ENCODE measurements at places on chromosomes 11 and 22.
A peak's percentile ranks its signal among the peaks of the same experiment; 100 is the strongest.

DNA sequence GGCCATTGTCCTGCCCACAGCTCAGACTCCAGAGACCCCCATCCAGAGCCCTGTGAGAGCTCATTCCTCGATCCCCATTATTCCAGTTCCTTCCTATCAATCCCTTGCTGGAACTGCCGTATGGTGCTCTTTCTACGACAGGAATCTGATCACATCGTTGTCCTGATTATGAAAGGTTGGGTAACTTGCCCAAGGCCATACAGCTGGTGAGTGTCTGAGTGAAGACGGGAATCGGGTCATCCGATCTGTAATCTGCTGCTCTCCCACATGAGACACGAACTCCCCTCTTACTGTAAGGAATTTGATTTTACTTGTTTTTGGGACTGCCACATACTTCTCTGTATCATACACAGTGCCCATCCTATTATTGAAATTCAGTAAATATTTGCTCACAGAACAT lies 149.1 kb downstream of the OPCML start:
- no peak for DNase-seq

DNA sequence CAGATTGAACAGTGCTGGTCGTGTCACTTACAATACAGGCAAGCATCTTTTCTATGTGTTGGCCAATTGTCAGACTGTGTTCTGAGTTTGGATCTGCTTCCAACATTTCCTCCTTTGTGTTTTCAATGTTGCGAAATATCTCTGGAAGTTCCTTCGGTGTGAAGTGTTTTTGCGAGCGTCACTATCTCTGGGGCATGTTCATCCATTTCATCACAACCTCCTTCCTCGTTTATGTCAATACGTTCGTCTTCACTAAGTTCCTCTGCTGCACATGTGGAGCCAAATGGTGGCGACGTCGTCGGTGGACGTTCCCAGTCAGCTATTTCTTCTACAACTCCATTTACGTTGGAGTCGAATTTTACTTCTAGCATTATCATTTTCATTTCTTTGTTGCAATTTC lies 100.2 kb upstream of the LMO1 start:
- peak; percentile 86 for DNase-seq

GRCh38 chr11:7422544-7423331 lies 62.6 kb upstream of the OLFML1 start:
- no peak for DNase-seq

- no peak for DNase-seq
These were observed 1.1 kb upstream of the KRTAP5-7 start for GRCh38 chr11:71525938-71526495.

GRCh38 chr22:24460418-24461089 lies 33.2 kb downstream of the ADORA2A start:
- DNase-seq: peak; percentile 72

DNA sequence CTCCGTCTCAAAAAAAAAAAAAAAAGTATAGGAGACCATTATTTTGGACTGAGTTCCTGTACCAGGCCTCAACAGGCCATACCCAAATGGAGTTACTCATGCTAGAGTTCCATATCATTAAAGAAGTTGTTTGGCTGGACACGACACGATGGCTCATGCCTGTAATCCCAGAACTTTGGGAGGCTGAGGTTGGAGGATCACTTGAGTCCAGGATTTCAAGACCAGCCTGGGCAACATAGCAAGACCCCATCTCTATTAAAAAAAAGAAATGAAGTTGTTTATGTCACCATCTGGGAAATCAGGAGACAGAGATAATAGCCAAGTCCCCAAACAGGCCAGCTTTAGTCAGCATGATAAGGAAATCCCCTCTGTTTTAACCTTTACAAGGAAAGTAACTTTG lies 6.7 kb upstream of the FNBP4 start:
- DNase-seq: no peak

DNA sequence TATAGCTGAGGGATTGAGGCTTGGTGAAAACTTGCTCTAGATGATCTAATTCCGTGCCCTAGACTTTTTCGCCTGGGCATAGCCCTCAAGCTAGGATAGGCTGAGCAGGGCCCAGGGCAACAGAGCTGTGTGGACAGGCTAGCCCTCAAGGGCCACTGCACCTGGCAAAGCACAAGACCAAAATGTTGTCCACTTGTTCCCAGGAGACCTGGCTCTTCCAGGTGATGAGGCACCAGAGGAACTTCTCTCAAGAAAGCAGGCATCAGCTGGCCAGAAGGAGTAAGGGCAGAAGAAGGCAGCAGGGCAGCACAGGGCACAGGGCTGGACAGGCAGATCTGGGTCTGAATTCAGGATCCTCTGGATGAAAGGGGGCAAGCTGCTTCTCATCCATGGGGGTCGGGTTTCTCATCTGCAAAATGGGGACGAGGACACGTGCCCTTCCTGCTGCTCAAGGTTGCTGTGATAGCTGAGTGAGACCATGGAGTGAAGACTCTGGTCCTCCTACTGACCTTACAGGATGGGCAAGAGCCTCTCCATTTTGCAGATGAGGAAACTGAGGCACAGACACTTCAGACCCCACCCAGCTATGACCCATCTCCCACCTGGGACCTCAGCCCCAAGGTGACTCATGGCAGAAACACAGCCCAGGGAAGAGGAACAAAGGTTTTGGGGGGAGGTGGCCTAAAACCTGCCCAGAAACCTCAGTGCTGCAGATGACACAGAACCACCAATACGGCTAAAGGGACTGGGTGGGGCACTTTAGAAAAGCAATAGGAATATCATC lies 42.2 kb upstream of the PRDM11 start:
- no peak for DNase-seq

DNA sequence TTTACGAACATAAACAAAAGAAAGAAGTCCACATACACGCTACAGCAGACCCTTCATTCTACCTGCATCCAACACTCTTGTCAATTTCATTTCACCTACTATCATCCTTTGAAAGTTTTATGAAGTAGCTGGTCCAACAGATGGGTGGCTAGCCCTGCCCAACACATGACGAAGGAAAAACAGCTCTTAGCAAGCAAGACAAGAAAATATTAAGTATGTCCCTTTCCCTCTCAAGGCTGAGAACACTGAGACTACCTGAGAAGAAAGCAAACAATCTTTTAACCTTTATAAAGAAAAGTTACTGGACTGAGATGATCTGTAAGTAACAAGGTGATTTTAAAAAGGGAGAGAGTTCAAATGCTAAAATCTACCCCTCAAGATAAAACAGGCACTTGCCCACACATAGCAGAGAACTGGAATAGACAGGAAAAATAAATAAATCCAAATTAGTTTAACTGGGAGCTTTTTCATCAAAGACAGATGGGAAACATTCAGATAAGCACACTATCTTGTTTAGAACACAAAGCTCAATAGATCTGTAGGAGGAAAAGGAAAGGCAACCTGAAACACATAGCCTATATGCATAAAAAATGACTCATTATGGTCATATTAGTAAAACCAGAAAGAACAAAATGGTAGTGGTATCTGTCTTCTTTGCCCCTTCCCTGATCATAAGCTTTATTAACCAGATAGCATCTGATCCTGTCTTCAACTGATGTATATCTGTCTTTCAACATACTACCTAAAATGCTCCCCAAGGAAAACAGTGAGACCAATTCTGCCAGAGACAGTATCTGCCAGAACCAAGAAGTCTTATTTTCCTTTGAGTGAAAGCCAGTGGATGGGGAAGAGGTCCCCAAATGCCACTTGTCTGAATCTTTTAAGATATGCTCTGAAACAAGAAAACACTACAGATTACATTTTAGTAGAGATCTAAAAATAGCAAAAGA lies 104.3 kb downstream of the MRTFA start:
- peak; percentile 21 for DNase-seq

DNA sequence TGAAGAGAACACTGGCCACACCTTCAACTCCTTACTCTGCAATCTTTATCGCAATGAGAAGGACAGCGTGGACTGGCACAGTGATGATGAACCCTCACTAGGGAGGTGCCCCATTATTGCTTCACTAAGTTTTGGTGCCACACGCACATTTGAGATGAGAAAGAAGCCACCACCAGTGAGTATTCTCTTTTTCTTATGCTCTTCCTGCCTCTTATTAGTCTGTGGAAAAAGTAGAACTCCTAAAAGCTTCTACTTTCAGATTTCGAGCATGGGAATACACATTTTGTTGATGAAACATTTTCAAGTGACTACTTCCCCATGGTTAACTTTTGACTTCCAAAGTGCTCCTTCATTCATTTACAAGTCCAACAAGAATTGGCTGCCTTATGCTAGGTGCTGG lies 20.9 kb downstream of the ALKBH3 start:
- peak; percentile 66 for DNase-seq

GRCh38 chr22:38766076-38766777 lies 10.4 kb upstream of the SUN2 start:
- DNase-seq: peak; percentile 29

DNA sequence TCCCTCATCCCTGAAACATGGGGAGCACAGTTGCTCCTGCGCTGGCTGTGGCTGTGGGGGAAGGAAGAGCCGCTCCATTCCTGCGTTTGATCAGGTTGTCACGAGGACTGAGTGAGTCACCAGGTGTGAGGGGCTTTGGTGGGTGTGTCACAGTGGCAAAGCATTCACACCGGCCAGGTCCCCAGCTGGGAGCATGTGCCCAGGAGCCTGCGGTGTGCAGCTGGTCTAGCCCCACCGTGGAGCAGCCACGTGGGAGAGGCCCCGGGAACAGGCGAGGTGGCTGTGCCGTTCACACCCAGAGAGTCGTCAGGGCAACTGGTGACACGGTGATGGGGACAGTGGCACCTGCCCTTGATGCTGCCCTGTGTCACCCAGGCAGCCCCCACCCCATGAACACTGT lies 47.6 kb upstream of the PPARA start:
- no peak for DNase-seq

GRCh38 chr11:61588728-61589191 lies 7.9 kb upstream of the SYT7 start:
- peak; percentile 73 for DNase-seq

DNA sequence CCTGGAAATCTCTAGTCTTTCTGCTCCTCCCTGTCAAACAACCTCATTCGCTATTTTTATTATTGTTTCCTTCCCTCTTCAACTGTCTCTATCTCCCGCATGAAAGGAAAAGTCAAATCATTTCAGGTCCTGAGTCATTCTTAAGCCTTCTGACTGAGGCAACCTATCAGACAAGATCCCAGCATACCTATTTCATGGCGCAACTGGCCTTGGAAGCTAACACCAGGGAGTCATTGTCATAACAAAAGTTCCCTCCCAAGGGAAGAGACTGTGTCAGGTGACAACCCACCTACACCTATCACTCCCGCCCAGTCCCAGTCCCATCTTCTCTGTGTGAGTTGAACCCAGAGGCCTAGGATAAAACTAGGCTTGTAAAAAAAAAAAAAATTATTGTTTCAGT lies 10.2 kb upstream of the ARHGAP42 start:
- DNase-seq: no peak

DNA sequence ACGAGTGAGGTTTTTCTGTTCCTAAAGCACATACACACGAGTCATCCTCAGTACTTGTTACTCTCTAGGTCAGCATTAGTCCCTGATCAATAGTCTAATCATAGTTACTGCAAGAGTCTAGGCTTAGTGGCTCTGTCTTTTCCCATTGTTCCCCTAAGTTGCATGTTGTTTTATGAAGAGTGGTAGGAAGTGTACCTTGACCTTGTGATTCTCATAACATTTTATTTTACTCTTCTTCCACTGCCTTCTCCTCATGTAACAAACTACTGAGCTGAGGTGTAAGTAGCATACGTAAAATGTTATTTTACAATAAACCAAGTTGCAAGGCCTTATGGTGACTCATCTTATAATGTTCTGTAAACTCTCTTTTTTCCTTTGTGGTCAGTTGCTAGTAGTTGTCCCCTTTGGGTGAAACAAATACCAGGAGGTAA lies 15.0 kb downstream of the METTL15 start:
- no peak for DNase-seq

DNA sequence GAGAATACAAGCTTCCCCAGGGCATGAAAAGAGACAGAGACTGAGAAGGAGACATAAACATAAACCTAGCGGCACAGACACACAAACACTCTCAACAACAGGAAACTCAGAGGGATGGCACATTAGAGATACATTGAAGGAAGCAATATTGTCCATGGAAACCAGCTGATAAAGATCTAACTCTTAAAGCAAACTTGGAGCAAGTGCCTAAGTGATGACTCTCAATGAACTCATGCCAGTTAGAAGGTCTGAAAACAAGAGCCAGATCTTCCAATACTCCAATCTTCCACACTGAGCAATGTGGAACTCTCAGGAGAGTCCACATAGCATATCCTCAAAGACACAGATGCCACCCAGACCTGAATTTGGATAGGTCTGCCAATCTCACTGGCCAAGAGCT lies 168.8 kb upstream of the ISX start:
- no peak for DNase-seq

DNA sequence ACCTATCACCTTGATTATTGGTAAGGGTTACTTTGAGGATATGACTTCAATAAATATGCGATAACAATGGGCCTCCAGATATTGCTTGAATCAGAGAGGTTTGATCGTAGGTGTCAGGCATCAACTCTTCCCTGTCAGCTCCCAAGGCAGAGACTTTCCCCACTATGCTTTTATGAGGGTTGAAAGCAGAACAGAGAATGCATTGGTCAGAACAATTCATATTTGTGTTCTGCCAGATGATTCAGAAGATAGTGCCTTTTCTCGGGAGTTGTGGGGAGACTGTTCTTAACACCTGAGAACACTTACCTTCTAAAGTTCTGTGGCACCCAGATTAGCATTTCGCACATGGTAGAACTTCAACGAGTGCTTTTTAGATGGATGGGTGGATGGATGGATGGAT lies 386.3 kb upstream of the CADM1 start:
- DNase-seq: no peak

DNA sequence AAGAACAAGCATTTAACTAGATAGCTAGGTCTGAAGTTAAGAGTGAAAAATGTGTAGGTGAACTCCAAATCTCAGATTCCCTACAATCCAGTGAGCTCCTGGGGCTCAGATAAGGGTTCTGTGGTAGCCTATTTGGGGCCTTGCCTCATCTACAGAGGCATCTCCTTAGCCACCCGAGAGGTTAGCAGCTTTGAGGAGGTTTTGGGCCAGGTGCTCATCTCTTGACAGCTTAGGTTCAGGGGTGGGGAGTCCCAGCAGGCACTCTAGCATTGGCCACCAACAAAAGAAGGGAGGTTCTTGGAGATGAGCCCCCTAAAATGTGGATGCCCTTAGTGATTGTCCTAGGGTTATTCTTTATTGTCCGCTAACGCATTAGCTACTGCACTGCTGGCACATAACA lies 184.4 kb upstream of the B3GAT1 start:
- DNase-seq: no peak

DNA sequence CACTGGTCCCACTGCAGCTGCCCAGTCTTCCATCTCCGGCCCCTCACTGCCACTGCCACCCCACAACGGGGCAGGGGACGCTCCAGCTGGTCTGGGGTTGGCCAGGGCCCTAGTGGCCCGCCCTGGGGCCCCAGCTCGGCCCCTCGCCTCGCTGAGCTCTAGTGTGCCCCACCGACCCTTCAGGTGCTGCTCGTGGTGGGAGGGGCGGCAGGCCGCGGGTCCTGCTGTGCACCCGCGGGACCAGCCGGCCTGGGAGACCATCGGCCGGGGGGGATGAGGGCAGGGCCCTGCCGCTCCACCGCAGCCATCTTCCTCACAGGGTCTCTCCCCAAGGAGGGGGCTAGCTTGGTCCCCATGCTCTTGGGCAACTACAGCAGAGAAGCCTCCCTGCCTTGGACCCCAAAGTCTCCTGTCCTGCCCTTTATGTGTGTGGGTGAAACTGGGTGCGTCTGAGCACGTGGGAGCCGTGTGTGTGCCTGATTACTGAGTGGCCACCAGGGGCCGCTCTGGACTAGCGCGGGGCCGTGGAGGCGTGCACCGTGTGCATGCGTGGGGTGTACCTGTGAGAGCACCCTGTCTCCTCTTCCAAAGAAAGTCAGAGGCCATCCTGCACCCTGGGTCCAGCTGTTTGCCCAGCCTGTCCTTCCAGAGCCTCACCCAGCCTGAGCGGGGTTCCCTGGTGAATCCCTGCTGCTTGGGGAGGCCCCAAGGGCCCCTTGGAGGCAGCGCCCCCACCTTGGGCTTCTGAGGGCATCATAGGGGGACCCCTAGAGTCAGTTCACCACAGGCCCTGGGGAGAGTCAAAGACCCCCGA lies 6.0 kb upstream of the ACR start:
- DNase-seq: no peak
